ENCODE measurements at places on chromosomes 16 and 17. TPM values are rescaled to one million over a fixed set of nuclear protein-coding genes. Genes with fewer than 3 reads are reported as not detected.

Gene TAC4
- not detected for total RNA-seq

Gene PLA2G10
- total RNA-seq: not detected

Gene PSMC3IP
- total RNA-seq: 1.9 TPM

Gene C17orf50
- not detected for total RNA-seq

Gene GINS3
- 2.2 TPM for total RNA-seq

Gene SUZ12
- 22.2 TPM for total RNA-seq

Gene KCTD11
- total RNA-seq: 28.1 TPM

Gene KRTAP1-1
- total RNA-seq: 0.24 TPM

Gene NAGS
- total RNA-seq: 31.1 TPM

Gene SEPTIN1
- not detected for total RNA-seq

Gene IKZF3
- total RNA-seq: not detected

Gene LITAFD
- not detected for total RNA-seq

Gene CHTF8
- 62.7 TPM for total RNA-seq

Gene ACSM2B
- not detected for total RNA-seq

Gene CHST6
- 0.48 TPM for total RNA-seq

Gene P2RX5
- total RNA-seq: 3.6 TPM

Gene MTHFSD
- 14.7 TPM for total RNA-seq

Gene FNDC8
- not detected for total RNA-seq

Gene RAB26
- total RNA-seq: 1.7 TPM

Gene EXOC3L1
- total RNA-seq: not detected

Gene TBC1D28
- not detected for total RNA-seq

Gene CAPNS2
- 67.4 TPM for total RNA-seq

Gene SLC9A5
- 0.72 TPM for total RNA-seq

Gene HOXB9
- total RNA-seq: not detected

Gene HASPIN
- 2.2 TPM for total RNA-seq

Gene DGKE
- total RNA-seq: 4.1 TPM

Gene KRT36
- total RNA-seq: not detected

Gene CCL7
- total RNA-seq: not detected

Gene PHOSPHO1
- not detected for total RNA-seq

Gene OR1E1
- not detected for total RNA-seq

Gene KLHL36
- 115 TPM for total RNA-seq

Gene IGF2BP1
- total RNA-seq: 0.24 TPM

Gene KRTAP3-1
- not detected for total RNA-seq

Gene HBA1
- not detected for total RNA-seq

Gene FOXN1
- 0.21 TPM for total RNA-seq

Gene TBC1D3G
- total RNA-seq: not detected

Gene RAC3
- 40.7 TPM for total RNA-seq

All from tracheal epithelial cell (primary cell).